ENCODE measurements at places on chromosomes 12 and 14.

GRCh38 chr12:60205500-60205899 lies 609.7 kb downstream of the SLC16A7 start:
- no peak for DNase-seq

DNA sequence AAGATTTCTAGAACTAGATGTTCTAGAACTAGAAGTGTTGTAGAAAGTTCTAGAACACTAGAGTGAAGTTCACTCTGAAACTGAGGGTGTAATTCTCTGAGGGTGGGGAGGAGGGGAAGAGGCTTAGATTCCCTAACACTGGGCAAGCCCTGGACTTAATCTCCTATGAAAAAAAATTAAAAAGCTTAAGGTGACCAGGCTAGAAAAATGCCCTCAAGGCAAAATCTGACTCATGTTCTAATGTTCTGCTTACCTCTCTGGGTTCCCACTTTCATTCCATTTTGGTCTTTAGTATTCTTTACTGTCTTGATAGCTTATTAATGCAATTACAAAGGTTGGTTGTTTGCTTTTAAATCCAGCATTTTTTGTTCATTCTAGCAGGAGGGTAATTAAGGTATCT lies 101.5 kb downstream of the KICS2 start:
- no peak for DNase-seq

DNA sequence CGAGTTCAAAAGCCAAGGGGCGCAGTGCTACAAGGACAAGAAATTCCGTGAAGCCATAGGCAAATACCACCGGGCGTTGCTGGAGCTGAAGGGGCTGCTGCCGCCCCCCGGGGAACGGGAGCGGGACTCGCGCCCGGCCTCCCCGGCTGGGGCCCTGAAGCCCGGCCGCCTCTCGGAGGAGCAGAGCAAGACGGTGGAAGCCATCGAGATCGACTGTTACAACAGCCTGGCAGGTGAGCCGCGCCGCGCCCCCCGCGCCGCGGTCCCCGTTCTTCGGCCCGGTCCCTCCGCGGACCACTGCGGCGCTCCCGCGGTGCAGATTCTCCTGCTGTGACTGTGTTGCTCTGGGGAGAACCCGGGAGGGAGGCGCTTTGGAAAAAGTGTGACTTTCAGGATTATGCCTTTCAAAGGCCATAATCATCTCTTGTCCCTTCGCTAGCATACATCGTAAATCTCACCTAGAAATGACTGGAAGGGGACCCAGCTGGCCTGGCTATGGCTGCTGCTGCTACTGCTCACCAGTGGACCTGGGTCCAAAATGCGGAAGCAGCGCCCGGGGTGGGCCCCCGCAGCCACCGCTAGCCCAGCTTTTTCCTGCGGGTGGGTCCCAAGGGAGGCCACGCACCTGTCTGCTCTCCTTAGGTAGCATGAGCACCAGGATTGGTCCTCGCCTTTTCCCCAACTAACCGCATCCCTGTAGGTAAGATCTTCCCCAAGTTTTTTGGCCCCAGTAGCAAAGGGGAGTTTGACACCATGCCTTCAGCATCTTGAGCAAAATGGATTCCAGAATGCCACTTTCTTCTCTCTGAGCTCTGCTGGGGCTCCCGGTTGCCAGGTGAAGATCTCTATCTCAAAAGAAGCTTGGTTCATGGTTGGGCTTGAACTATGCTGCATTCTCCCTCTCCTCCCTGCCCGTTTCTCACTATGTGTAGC lies 853 bp downstream of the TTC9 start:
- DNase-seq: peak; percentile 1

DNA sequence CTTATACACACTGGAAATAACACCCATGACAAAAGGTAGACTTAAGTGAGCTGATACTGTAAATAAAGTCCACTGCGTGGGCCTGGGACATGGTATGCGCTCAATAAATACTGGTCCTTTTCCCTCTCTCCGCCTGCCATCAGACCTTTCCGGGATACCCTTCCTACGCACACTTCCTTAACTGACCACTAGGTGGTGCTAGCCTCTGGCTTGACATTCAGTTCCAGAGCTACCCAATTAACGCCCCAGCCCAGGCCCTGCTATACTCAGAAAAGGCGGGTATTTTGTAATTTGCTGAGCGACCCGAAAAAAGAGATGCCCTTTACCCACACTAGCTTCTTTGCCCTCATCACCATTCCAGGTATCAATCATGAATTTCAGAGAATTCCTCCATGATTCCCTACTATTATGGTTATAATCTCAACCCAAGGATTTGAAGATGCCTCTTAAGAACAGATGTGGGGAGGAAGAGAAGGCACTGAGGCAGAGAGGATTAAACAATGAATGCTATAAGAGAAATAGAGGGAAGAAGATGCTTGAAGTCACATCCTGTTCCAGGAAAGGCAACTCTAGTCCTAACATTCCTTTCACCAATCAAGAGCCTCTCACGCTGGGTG lies 3.9 kb upstream of the LRP1 start:
- no peak for DNase-seq

DNA sequence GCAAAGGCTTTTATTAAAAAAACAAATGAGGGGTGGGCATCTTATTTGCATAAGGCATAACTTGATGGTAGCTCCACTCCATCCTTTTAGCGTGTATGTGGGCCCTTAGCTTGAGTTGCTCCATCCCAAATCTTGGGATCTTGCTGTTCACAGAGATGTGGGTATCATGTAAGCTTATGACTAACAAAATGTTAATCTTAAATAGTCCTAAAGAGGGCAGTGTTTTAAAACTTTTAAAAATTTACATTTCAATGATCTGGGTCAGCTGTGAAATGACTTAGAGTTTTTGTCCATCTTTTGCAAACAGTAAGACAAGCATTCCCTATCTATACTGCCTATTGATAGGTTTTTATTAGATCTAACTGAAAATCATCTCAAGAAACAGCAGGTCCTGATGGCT lies 86.0 kb downstream of the SLCO1A2 start:
- no peak for DNase-seq

GRCh38 chr12:67430708-67431335 lies 161.7 kb downstream of the CAND1 start:
- no peak for DNase-seq

- no peak for DNase-seq
Measured at GRCh38 chr14:51185754-51186153, 54.3 kb upstream of the TMX1 start.

GRCh38 chr12:128337071-128337345 lies 70.0 kb downstream of the TMEM132C start:
- DNase-seq: no peak

DNA sequence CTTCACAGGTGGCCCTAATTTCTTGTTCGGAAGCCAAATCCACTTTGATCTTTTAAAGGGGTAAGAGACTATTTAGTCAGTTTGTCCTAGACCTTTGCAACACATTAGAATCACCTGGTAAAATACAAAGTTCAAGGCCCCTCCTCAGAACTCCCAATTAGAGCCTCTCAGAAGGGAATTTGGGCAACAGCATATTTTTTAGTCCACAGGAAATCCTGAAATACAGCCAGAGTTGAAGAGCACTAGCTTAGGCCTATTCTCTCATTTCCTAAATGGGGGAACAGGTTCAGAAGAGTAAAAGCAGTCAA lies 151.3 kb upstream of the FSCB start:
- DNase-seq: no peak

DNA sequence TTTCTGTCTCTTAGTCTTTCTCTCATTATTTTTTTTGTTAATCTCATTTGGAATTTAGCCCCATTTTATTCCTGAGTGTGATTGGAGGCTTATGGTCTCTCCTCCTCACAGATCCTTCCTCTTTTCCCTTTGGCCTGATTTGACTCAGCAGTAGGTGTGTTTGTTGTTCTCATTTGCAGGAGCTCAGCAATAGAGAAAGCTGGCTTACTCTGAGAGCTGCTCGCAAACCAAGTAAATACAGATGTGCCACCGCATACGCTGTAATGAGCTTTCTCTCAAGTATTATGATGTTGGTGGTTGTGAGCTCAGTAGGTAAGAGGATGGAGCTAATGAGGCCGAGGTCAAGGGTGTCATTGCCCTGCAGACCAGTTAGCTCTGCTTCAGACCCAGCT lies 206.5 kb downstream of the ETV6 start:
- DNase-seq: peak; percentile 60

DNA sequence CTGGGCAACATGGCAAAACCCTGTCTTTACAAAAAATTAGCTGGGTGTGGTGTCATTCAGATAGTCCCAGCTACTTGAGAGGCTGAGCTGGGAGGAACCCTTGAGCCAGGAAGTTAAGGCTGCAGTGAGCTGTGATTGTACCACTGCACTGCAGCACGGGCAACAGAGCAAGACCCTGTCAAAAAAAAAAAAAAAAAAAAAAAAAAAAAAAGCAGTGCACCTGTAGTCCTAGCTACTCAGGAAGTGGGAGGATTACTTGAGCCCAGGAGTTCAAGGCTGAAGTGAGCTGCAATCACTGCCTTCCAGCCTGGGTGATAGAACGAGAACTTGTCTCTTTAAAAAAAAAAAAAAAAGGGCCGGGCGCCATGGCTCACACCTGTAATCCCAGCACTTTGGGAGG lies 5.6 kb downstream of the REM2 start:
- DNase-seq: no peak

DNA sequence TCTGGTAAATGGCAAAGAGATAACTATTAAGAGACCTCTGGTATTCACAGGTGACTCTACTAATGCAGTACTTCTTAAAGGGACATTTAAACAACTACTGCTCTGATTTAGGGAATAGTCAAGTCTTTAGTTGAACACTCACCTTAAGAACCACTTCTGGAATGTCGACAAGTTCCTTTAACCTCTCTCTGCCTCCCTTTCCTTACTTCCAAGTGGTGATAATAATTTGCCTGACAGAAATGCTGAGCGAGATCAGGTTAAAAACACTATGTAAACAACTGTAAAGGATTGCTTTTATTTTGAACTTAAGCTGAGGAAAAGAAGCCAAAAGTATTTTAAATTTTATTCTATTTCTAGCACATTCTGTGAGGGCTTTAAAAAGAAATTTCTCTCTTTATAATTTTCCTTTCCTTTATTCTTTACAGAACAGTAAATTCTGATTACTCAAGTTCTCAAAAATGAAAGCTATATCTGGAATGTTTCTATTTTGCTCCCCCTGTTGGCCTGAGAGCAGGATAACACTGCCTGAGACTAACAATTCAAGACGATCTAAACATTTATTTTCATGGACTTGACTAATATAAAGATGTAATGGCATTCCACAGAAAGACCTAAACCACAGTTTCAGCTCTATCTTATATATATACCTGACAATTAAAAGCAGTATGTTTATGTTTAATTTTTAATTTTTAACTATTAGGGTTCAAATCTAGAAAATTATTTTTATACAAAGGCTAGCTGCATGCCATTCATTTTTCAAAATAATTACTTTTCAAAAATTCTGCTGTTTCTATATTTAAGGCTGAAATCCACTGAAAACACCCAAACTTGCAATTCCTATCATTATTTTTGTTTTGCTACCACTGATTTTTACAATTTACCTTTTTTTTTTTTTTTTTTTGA lies 29.2 kb downstream of the ZCCHC8 start:
- peak; percentile 28 for DNase-seq

GRCh38 chr12:90621927-90622326 lies 333.0 kb downstream of the CCER1 start:
- DNase-seq: no peak

DNA sequence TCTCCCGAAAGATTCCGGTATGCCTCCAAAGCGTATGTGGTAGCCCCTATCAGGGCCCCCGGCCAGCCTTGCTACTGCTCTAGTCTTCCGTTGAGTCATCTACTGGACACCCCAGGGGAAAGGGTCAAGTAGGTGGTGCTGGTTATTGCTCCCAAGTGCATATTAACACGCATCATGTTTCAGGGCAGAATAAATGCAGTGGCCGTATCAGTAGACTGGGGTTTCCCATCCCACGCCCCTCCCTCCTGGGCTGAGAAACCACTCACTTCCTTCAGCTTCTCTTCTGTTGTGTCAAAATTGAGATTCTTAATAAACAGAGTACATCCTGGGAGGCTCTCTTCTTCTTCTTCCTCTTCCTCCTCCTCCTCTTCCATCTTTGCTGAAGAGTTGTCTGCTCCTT lies 39.3 kb downstream of the RBM19 start:
- DNase-seq: no peak

- DNase-seq: no peak
Measured at GRCh38 chr14:87581298-87581697, 411.7 kb downstream of the GALC start.

DNA sequence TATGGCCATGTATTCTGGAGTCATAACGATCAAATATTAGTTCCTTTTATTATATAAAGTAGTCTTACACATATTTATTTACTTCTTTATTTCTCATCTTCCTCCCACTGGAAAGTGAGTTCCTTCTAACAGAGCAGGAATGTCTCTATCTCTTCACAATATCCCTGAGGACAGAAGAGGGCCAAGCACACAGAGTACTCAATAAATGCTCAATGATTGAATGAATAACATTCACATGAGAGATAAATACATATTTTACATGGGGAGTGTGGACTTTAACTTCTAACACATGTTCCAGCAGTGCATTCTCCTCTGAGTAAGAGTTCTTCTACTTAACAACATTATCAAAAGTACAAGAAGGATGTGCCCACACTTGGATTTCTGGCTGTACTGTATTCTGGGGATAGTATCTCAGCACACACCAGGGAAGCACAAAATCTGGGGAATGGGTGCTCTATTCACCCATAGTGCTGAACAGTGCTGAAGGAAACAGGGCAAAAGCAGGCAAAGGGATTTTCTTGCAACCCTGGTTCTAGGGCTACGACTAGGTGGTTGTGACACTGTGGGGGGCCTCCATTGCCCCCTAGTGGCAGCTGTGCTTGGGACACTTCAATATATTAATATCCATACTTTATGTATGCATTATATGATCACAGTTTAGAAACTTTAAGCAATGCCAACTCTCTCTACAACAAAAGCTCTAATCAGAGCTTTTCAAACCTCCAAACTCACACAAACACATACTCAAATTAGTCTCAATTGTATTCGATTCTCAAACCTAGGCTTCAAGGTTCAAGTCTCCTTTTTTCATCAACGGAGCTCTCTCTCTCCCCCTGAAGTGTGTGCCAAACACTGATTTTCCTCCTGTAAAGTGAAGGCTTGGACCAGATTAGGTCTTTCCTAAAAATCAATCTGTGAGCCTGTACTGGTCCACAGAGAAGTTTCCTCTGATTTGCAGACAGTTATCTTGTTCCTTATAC lies 115.5 kb downstream of the SLC2A13 start:
- no peak for DNase-seq

DNA sequence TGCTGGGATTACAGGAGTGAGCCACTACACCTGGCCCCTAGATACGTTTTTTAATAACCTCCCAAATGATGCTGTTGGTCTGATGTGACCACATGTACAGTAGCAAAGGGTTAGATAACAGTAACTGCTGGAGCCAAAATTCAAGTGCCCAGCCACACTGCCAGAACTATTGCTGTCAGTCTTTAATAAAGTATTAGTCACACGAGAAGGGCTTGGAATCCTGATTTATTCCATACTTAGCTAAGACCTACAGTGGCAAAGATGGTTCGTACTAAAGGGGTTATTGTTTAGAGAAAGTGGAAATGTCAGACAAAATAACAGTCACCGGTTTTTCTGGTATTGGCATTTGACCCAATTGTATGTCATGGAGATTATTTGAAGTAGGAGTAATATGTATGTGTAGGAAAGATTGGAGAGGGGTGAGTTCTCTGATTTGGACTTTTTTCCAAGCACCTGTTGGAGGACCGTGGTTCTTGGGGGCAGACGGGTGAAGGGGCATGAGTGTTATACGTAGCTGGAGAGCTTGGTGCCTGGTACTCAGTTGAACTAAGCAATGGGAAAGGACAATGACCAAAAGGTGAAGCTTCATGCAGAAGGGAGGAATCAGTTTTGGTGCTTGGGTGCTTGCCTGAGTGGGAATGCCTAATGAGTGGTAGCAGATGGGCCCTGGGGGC lies 9.7 kb downstream of the TUBA1C start:
- DNase-seq: no peak

GRCh38 chr14:96038920-96039632 lies at the start of gene C14orf132:
Gene C14orf132, plus strand, starts transcription at chr14:96039362. Its CDS starts 139 bp downstream, at chr14:96039501.
- DNase-seq: no peak

All from NCI-H1436 treated with DMSO at 0.1 percent for 48 hours (cell line).